Stimulated activated CD4-positive, alpha-beta T cell treated with anti-CD3 and anti-CD28 coated beads, Interleukin-12 subunit alpha, Interleukin-12 subunit beta, amount 100 ng/mL, for 24 hours (primary cell): ENCODE measurements at places on chromosomes 3 and 15.

DNA sequence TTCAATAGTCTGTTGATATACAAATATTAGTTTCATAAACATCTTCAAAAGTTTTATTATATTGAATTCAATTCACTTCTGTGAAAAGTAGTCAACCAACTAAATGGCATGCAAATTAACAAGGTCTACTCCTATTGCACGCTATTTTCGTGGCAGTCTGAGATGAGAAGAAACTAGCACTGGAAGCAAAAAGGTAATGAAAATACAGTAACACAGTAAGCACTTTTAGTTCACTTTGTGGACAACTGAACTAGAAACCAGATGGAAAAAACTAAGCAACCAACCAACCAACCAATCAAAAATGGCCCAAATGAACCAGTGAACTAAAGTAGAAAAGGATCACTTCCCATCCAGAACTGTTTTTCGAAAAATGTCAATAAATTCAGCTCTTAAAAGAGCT, 55.7 kb upstream of the ACTC1 start:
- DNase-seq: no peak

- DNase-seq: no peak
These were observed 103.1 kb upstream of the GAP43 start for GRCh38 chr3:115520241-115520640.

GRCh38 chr3:31102196-31102879, 207.9 kb upstream of the GADL1 start:
- DNase-seq: no peak

DNA sequence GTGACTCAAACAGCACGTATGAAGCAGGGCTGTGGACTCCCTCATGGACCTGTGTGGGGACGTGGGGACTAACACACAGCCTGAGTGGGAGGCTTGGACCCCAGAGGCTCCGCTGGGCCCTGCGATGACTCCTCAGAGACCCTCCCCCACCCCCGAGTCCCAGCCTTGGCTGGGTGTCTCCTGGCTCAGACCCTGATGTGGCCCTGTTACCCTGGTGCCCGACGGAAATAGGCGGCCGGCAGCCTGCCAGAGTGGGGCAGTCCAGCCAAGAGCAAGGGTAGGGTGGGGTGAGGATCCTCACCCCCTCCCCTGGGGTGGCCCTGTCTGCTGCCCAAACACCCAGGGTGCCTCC, 15.3 kb downstream of the TNK2 start:
- no peak for DNase-seq

DNA sequence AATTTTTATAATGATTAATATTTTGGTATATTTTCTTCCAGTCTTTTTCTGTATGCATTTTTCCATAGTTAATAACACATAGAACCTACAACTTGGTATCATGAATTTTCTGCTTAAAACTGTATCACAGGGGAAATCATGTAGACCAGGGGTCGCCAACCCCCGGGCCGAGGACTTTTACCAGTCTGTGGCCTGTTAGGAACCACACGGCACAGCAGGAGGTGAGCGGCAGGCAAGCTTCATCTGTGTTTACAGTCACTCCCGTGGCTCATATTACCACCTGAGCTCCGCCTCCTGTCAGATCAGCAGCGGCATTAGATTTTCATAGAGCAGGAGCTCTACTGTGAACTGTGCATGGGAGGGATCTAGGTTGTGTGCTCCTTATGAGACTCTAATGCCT, 54.7 kb downstream of the RPL22L1 start:
- DNase-seq: no peak
